ENCODE measurements at places on chromosomes 4 and X.

DNA sequence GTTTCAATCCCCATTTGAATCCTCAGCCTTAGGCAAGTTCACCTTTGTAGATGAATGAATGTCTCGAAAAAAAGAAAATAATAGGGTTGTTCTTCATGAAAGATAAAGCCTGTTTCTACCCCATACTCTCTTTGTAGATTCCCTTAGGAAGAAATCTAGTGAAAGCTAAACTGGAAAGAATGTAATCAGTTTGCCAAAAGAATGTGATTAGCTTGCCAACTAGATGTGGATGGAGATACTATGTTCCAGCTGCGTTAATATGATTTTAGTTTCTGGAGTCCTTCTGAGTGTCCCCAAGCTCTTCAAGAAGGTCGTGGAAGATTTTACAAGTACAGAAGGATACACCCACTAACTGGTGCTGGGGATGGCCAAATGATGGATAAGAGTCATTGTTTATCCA, 162.3 kb upstream of the EDNRA start:
- no peak for DNase-seq

DNA sequence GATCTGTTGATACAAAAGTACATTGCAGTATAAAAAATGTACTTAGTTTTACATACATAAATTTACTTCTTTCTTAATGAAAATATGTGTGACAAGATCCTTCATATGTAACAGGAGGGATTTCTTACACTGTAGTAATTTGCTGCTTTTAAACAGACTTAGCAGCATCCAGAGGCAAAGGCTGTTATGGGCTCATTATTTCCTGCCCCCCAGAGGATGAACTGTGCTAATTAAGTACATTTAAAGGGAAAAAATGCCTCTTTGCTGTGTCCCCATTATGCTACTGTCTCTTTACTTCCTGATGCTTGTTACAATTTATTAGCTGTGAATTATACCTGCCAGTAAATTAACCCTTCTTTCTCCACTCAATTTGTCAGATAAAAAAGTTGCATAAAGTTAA, 47.1 kb downstream of the NDST3 start:
- no peak for DNase-seq

DNA sequence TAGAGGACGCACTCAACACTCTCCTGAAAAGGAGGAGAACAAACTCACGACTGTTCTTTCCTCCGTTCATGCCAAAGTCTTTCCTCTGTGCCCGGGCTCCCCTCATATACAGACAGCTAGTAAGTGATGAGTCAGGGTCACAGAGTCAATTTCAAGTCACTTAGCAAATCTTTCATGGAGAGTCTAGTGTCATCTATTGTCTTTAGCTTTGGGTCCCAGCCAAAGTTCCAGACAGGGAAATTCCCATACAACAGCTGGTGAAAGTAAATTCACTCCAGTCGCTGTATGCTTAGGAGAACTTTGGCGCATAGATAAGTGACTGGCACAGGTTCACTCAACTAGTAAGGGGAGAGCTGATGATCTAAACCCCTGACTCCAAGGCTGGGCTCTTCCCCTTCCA, 226.5 kb downstream of the MID1 start:
- DNase-seq: no peak

- no peak for DNase-seq
Observed at GRCh38 chr4:92334716-92335350, 31.1 kb downstream of the GRID2 start.

GRCh38 chr4:128310266-128310697, 22.7 kb upstream of the PGRMC2 start:
- no peak for DNase-seq

DNA sequence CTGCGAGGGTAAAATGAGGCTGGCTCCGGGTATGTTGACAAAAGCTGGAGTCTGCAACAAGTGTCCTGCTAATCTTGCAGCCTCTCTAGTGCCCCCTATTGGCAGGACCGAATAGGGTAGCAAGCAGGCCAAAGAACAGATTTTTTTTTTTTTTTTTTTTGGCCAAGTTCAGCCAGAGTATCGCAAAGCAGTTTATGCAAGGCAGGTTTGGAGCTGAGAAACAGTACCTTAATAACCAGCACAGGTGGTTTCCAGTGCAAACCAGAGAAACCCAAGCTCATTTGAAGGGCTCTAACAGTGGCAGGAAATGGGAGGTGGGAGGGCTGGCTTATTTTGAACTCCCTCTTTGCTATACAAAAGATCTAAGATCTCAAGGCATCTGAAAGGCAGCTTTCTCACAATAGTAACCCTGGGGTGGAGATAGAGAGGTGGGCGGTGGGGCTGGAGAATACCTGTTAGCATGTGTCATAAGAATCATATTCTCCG, 38.2 kb upstream of the OCIAD2 start:
- peak; percentile 32 for DNase-seq

- no peak for DNase-seq
Observed at GRCh38 chrX:68659786-68660185, 12.3 kb downstream of the STARD8 start.

GRCh38 chr4:83723609-83724008, 187.7 kb downstream of the GPAT3 start:
- DNase-seq: no peak

- DNase-seq: no peak
Observed at GRCh38 chrX:118730500-118731247, 3.3 kb downstream of the IL13RA1 start.

DNA sequence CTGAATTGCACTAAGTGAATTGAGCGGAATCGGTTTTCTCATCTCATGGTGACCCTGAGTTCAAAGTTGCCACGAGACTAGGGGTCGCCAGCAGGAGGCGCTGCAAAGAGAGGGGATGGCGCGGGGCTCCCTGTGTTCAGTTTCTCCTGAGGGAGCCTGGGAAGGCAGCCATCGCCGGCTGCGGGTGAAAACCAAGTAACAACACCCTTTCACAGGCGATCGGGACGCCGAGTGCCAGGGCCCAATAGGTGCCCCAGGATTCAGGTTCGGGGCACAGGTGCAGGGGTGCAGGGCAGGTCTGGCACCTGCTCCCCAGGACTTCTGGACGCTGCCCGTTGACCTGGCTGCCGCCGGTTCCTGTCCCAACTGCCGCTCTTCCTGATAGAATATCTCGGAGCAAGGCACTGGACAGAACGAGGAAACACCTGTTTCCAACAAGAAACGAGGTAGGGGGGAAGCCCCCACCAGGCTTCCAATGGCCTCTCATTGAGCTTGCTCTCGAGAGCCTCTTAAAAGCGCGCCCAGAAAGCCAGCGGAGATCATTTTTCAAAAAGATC, 1.1 kb upstream of the FGF16 start:
- DNase-seq: no peak

GRCh38 chrX:129659861-129660260, 5.1 kb upstream of the APLN start:
- no peak for DNase-seq

- no peak for DNase-seq
Observed at GRCh38 chr4:148029781-148030180, 297.9 kb downstream of the ARHGAP10 start.

DNA sequence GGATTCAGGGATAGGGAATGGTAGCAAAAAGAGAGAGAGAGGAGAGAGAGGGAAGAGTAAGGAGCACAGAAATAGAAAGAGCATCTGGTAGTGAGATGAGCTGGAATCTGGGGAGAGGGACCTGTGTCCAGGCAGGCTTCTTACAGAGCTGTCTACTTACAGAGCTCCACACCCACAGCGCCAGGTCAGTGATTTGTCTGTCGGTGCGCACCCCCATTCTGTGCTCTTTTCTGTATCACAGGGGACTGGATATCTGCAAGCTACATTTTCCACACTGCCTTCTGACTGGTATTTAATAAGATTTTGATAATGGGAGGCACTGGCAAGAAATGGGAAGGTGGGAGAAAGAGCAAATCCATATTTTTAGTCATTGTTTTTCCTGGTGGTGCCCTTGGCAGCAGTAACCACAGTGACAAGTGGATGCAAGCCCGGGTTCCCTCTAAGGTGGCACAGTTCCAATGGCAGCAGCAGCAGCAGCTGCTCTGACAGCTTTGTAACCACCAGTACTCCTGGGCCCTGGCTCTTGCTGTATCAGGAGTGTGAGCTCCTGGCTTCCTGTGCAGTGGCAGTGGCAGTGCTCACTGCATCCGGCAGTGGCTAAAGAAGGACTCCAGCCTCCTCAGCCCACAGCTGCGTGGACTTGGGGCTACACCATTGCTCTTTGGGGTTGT, 300.5 kb downstream of the TRIML1 start:
- DNase-seq: no peak

DNA sequence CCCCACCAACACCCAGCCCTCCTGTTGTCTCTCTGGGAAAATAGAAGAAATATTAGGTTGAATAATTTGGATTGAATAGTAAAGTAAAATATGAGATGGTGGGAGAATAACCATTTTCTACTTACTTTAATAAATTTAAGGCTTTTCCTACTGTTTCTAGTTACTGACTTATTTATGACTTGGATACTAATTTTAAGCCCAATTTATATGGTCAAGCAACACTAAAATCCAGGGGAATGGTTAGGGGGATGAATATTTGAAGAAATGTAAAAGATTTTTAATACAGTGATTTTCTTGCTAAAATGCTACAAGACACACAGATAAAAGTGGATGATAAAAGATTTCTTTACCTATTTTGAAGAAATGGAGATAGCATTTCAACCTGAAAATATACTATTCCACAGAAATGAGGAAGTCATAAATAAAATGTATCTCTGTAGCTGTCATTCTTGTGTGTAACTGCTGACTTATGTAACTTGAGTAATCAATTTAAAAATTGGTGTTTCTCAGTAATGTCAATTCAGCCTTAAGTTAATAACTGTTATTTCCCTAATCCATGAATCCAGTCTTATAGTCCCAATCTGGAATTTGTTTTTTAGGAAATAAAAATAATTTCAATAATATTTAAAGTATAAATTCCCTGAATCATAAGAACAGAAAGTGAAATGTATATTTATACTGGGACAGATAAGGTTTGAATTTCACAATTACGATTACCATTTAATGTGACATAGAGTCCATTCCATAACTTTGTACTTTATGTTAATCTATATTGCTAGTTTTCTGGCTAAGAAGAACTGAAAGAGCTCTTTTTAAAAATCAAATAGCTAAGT, 24.3 kb upstream of the IL2 start:
- DNase-seq: no peak

GRCh38 chr4:109998867-109999584, 86.3 kb downstream of the EGF start:
- DNase-seq: no peak

DNA sequence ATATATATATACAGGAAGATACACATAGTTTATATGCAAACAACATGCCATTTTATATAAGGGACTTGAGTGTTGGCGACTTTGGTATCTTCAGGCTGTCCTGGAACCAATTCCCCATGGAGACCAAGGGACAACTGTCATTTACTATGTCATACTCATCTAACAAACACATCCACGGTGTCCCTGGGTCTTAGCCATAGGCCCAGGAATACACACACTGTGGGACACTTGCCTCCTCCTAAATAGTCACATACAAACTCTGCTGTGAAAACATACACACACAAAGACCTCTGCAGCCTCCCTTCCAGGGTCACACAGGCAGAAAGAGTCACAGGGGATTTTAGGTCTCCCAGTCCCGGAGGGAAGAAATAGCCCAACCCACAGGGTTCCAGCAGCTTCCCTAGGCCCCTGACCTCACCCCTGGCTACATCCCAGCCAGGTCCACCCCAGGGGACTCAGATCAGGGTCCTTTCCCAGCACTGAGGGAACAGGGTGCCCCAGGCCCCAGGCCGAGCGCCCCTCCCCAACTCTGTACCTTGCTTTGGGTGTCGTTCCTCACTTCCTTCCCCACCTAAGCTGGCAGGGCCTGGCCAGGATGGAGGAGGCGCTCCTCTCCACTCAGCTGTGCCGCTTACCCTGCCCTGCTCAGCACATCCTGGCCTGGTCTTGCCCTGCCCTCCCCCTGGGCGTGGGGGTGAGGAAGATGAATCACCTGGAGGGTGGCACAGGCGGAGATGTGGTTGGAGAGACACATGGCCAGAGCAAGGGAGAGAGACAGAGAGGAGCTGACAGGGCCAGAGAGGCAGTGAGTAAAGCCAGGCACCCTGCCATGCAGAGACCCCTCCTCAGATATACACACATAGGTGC, 21.8 kb downstream of the FGD1 start:
- no peak for DNase-seq

GRCh38 chrX:38205039-38205438, 15.6 kb downstream of the SRPX start:
- no peak for DNase-seq

- DNase-seq: no peak
Observed at GRCh38 chrX:145292218-145292617, 44.9 kb downstream of the SPANXN1 start.

DNA sequence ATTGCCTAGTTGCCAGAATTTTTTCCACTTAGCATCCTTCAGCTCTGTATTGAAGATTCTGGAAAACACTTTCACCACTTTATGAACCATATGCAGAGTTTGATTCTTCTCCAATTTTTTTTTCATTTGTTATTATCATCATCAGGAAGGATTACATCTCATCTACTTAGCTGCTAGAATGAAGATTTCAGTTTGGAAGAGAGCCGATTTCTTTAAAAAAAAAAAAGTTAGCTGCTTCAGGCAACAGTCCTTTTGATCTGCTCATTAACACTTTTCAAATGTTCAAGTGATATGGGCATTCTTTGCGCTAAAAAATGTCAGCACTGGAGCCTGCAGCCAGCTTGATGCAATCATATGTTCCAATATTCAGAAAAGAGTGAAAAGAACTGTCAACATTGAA, 76.2 kb downstream of the ANTXR2 start:
- no peak for DNase-seq

- no peak for DNase-seq
Observed at GRCh38 chr4:132614682-132615081, 534.4 kb upstream of the PCDH10 start.

DNA sequence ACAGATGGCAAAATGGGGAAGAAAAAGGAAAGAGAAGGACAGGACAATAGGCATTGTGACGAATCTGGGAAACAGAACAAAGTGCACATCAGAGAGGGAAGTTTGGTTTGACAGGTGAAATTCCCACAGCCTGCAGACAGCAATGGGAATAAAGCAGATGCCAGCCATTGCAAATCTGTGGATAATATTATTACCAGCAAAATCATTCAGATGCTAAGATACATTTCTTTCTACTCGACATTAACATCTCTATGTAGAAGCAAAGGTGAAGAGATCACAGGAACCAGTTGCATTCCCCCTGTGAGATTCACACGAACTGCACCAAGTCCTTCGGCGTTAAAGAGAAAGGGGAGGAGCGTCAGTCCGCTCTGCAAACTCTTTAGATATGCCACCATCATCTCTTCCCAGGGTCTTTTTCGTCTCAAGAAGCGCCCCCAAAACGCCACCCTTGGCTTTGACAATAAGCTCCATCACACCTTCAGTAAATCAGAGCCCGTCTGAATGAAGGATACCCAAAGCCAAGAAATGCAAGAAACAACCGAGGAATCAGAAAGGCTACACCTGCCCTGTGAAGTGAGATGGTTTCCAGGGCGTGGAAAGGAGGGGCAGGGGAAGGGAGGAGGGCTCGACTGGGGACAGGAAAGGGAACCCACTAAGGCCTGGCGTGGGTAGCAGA, 1.9 kb downstream of the NEUROG2 start:
- peak; percentile 2 for DNase-seq

GRCh38 chr4:26062215-26062614, 148.2 kb downstream of the SMIM20 start:
- no peak for DNase-seq

- DNase-seq: no peak
Observed at GRCh38 chr4:186798951-186799659, 75.4 kb upstream of the FAT1 start.

GRCh38 chr4:62028745-62029144, 828.6 kb downstream of the ADGRL3 start:
- no peak for DNase-seq
